Fibroblast of the aortic adventitia (primary cell): ENCODE measurements at places on chromosomes 7 and 10. TPM values are rescaled to one million over a fixed set of nuclear protein-coding genes. Genes with fewer than 3 reads are reported as not detected.

BCL7B gene
- total RNA-seq, result 23.4 and 34.2 TPM in 2 replicates

ZNF487 gene
- total RNA-seq, result 6.1 and 36.5 TPM in 2 replicates

CLRN3 gene
- total RNA-seq, result not detected in 2 replicates

MYOF gene
- 381 and 408 TPM in 2 replicates for total RNA-seq

CHAT gene
- total RNA-seq, result not detected in 2 replicates

HPSE2 gene
- not detected in 2 replicates for total RNA-seq

LEP gene
- total RNA-seq, result under 0.01 TPM in 1 of 2 replicates, not detected in the other

INA gene
- 0.33 and 0.90 TPM in 2 replicates for total RNA-seq

OR2A7 gene
- 0.81 and 0.98 TPM in 2 replicates for total RNA-seq

SKIDA1 gene
- 0.41 and 0.90 TPM in 2 replicates for total RNA-seq

GPER1 gene
- total RNA-seq, result 2.9 and 6.4 TPM in 2 replicates

DNAJC9 gene
- total RNA-seq, result 18.7 and 41.0 TPM in 2 replicates

CYP2W1 gene
- total RNA-seq, result not detected in 2 replicates

MYL7 gene
- total RNA-seq, result not detected in 2 replicates

NOBOX gene
- total RNA-seq, result not detected in 2 replicates

SAP25 gene
- total RNA-seq, result not detected in 2 replicates

BAIAP2L1 gene
- 1.1 and 2.8 TPM in 2 replicates for total RNA-seq

SSC4D gene
- total RNA-seq, result 0.36 and 1.5 TPM in 2 replicates

TAF6 gene
- 38.6 and 42.7 TPM in 2 replicates for total RNA-seq

DLX6 gene
- not detected in 2 replicates for total RNA-seq

UNC5B gene
- 20.6 and 35.7 TPM in 2 replicates for total RNA-seq

PAPOLB gene
- 0.18 TPM in 1 of 2 replicates, not detected in the other for total RNA-seq

DOCK4 gene
- total RNA-seq, result 7.6 and 25.9 TPM in 2 replicates

UBE2D1 gene
- 5.7 and 25.0 TPM in 2 replicates for total RNA-seq

MNX1 gene
- total RNA-seq, result not detected in 2 replicates

GNAT3 gene
- total RNA-seq, result not detected in 2 replicates

CYP2C9 gene
- not detected in 2 replicates for total RNA-seq

PPIF gene
- total RNA-seq, result 29.6 and 36.1 TPM in 2 replicates

ARHGAP22 gene
- 22.3 and 60.2 TPM in 2 replicates for total RNA-seq

KLF14 gene
- 0.09 TPM in 1 of 2 replicates, not detected in the other for total RNA-seq

TMEM196 gene
- not detected in 2 replicates for total RNA-seq

SLC13A1 gene
- not detected in 2 replicates for total RNA-seq

CDH23 gene
- 0.25 and 0.27 TPM in 2 replicates for total RNA-seq

SPDYE18 gene
- total RNA-seq, result not detected in 2 replicates

CTAGE15 gene
- 0.25 TPM in 1 of 2 replicates, not detected in the other for total RNA-seq

PALS2 gene
- total RNA-seq, result 48.0 and 131 TPM in 2 replicates

SOSTDC1 gene
- total RNA-seq, result 0.36 TPM in 1 of 2 replicates, not detected in the other

WDFY4 gene
- total RNA-seq, result under 0.01 TPM in 1 of 2 replicates, not detected in the other

KCNIP2 gene
- total RNA-seq, result 0.82 and 1.2 TPM in 2 replicates
